ENCODE measurements at places on chromosomes 6 and 20.

DNA sequence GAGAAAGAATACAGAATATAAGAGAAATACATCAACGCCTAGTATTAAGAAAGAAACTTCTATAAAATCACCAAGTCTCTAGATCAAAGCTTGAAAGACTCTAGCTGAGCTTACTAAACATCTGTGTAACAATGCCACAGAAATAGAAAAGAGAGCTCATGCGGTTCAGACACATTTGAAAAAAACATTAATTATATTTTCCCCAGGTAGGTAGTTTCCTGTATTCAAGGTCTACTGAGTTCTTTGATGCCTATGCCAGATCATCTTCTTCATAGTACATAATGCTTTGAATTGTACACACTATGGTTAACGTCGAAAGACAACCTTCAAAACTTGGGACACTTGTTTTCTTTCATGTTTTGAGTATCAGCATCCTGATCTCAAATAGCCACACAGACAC is 11.3 kb downstream of the MOXD1 start:
- no peak for DNase-seq

- no peak for DNase-seq
Observed at GRCh38 chr20:50728486-50728980, 2.8 kb upstream of the PARD6B start.

DNA sequence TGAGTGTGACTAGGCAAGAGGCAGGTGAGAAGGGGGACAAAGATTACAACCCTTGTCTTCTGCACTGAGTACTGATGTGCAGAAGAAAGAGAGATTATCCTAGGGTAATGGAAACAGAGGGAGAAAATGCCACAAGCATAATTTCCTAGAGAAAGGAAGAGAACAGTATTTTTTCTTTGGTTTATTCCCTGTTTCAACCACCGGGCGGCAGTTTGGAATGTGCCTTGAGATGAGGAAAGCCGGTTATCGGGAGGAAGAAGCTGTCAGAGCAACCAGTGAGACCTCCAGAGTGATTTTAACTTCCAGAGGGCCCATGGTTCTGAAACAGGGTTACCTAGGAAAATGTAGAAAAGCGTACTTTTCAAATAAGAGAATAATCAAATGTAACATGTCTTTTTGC is 121.4 kb downstream of the REV3L start:
- DNase-seq = peak; percentile 35

DNA sequence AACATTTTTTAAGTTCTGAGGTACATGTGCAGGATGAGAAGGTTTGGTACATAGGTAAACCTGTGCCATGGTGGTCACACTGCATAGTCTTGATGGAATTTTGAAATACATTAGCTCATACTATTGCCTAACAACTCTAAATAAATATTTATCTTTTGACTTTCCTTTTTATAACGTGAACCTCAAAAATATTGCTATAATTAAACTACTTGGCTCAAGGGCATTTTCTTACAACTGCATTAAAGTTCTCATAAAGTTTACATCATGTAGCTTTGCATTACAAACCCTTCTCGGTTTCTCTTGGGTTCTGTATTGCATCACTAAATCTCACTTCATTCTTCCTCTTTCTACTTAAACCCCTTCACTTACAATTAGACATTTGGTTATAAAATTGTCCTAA is 636.0 kb upstream of the PTCHD4 start:
- DNase-seq = no peak

DNA sequence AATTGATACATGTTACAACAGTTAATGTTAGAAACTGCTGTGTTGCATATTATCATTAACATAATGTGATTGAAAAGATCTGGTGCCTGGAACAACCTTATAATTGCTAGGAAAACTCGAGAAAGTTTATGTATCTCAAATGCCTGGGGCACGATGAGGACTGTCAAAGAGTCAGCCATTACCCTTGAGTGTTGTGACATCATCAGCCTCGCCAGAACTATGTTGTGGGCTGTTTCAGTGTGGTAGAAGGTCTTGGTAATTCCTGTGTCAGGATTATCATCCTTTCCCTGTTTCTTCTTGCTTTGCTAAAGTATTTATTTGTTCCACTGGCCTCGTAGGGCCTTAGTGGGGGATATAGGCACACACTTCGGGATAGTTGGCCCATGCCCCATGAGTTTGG is 185.1 kb downstream of the DTNBP1 start:
- DNase-seq = no peak

- no peak for DNase-seq
Observed at GRCh38 chr6:52489881-52490280, 69.7 kb downstream of the EFHC1 start.

DNA sequence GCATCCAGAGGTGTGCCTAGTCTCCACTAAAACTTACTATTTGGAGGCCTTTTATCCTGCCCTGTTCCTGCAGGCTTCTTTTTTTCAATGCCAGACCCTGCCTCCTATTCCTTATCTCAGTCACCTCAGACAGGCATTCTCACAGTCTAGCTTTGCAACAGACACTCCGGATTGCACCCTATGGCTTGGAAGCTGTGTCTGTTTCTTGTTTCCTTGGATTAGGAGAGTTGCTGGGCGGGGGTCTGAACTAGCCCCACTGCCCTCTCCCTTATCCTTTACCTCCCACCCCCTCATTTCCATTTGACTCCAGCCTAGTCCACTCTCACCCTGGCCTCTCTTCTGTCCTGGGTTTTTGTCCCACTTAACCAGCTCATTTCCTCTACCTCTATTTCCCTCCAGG is 228.1 kb upstream of the CITED2 start:
- DNase-seq = no peak

DNA sequence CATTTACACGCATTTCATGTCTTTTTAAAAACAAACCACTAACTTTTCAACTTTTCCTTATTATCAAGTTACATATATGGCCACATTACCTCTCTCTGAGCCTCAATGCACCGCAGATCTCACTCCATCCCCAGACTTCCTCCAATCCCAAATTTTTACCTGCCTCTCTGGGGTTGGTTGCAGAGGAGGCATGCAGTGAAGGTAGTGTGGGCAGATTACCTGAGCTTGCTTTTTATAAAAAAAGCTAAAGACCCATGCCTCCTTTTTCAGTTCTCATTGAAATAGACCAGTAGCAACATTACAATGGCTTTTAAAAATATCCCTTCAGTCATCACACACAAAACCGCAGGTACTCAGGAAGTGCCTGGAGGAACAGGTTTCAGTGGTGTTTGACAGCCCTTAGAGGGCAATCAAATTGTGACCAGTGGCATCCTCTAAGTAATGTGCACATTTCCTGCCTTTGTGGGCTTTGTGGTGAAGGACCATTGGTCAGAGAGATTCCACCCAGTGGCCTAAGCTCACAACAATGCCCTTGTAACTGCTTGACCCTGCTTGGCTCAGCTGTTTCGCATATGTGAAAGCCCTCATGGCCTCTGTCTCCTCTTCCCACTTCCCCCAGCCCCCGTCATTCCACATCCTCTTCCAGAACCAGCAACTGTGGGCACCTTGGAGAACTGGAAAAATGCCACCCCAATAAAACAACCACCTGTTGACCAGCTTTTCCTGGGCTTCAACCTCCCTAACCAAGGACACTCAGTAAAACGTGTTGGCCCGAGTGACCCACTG is 30.2 kb upstream of the IL17A start:
- DNase-seq = no peak

DNA sequence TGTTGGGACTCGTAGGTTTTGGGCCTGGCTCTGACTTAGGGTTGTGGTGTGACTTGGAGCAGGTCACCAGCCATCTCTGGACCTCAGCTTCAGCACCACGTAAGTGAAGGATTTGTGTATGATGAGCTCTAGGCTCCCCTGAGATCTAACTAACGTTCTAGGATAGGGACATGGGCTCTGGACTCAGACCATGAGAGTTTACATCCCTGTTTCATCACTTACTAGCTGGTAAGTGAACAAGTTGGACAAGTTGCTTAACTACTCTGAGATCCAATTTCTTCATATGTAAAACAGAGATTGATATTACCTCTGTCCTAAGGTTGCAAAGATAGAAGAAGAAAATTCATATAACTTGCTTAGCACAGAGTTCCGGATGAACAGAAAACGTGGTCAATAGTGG is 20.3 kb upstream of the PNPLA1 start:
- no peak for DNase-seq

GRCh38 chr6:11740875-11741274 is 37.7 kb downstream of the ADTRP start:
- DNase-seq = no peak

- DNase-seq = no peak
Observed at GRCh38 chr6:56158571-56158970, 88.8 kb downstream of the COL21A1 start.

All from renal cortex interstitium (tissue), 15 donors.